ENCODE measurements at places on chromosomes 16 and 17.

DNA sequence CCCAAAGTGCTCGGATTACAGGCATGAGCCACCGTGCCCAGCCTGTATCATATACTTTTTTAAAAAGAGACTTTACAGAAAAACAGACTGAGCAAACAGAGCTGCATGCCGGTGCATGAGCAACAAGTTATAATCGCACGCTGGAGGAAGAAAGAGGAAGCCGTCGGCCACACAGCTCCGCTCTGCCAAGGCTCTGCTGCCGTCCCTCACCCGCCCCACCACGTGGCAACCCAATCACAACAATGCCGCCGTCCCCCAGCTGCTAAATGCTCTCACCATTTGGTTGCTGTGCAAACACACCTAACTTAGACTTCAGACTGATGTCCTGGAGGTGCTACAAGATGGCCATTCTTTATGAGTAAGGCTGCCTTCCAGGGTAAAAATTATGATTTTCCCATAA is 83.5 kb downstream of the ADCY9 start:
- DNase-seq = peak; percentile 1

GRCh38 chr17:7714721-7715594 is 2.6 kb upstream of the DNAH2 start:
- DNase-seq = no peak

DNA sequence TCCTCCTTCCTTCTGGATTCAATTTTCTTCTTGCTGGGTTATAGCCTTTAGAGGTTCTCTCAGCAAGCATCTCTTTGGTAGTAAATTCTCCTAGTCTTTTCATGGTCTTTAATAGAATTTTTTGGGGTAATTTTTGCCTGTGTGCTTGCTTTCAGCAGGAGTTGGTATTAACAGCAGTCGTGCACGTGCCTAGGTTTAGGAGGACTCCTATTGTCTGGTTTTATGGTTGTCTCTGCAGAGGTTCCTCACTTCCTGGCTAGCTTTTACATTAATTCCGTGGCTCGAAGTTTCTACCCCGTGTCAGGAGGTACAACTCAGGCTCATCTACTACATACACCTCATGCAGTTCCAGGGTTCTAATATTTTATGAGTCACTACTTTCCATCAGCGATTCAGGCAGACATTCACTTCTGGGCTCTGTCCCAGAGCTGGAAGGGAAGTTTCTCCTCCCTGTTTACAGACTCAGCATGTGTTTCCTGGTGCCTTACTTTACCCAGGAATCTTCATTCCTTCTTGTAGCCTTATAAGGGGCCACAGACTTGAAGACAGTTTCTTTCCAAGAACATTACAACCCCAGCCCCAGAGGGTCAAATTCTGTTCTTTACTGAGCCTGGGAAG is 643.6 kb downstream of the HS3ST4 start:
- no peak for DNase-seq

DNA sequence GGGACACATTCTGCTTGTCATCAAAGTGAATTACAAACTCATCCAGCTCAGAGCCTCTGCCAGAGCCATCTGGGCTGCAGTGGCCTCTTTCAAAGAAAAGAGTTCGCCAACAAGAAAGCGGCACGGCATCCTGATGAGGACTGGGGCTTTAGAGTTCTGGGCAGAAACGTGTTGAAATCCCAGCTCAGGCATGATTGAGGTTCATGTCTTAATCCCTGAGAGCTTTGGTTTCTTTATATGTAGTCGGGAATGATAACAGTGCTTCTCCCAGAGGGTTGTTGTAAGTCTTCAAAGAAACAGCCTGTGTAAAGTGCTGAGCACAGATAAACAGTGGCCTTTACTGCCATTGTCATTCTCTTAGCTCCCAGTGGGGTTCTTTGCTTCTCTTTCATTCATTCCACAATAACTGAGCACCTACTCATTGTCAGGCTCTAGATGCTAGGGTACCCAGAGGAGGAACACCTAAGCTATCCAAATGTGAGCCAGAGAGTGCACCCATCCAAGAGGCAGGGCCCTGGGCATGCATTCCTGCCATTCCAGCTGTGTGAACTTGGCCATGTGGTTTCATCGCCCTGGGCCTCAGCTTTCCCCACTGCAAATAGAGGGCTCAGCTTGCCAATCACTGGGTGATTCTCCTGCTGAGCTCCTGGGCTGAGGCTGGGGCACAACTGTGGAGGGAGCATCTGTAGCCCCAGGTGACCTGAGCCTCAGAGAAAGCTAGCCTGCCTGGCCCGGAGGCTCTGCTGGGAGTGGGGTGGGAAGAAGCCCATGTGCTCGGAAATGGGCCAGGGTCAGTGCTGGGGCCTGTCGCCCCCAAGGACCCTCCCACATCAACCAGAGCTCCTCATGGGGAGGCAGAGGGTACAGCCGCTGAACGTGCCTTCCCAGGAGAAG is 38.3 kb upstream of the CRHR1 start:
- DNase-seq = no peak

DNA sequence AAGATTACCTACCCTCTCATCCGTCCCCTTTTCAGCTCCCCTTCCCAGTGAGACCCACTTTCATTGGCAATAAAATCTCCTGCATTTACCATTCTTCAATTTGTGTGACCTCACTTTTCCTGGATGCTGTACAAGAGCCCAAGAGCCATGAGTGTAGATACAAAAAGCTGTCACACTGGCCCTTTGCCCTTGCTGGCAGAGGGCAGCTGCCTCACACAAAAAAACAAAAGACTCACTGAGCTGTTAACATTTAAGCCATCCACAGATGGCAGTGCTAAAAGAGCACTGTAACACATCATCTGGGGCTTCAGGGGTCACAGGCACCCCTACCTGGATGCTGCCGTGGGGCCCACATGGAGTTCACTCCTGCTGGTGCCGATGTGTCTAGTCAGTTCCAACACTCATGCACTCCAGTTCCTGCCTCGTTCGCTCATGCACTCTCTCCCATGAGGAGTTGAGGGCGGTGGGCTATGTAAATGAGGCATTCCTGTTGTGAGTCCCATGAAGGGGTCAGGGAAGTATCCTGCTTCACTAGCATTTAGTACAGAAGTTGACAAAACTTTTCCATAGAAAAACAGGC is 123.1 kb downstream of the CA10 start:
- DNase-seq = no peak

- no peak for DNase-seq
Measured at GRCh38 chr17:65092262-65092661, 35.7 kb upstream of the GNA13 start.

DNA sequence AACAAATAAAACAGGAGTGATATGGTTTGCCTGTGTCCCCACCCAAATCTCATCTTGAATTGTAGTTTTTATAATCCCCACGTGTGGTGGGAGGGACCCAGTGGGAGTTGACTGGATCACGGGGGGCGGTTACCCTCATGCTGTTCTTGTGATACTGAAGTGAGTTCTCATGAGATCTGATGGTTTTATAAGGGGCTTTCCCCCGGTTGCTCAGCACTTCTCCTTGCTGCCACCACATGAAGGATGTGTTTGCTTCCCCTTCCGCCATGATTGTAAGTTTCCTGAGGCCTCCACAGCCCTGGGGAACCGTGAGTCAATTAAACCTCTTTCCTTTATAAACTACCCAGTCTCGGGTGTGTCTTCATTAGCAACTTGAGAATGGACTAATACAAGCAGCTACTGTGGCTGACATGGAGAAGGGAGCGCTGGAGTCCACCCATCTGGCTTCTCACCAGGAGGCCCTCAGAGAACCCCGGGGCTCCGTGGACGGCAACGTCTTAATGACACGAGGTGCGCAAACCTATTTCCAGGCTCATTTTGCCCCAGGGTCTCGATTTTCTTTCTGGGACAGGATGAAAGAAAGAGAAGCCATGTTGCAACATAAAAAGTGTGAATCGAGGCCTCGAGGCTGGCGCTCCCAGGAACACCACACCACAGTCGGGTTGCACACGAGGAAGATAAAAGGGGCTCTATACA is 129.5 kb downstream of the DYNLRB2 start:
- DNase-seq = peak; percentile 8

DNA sequence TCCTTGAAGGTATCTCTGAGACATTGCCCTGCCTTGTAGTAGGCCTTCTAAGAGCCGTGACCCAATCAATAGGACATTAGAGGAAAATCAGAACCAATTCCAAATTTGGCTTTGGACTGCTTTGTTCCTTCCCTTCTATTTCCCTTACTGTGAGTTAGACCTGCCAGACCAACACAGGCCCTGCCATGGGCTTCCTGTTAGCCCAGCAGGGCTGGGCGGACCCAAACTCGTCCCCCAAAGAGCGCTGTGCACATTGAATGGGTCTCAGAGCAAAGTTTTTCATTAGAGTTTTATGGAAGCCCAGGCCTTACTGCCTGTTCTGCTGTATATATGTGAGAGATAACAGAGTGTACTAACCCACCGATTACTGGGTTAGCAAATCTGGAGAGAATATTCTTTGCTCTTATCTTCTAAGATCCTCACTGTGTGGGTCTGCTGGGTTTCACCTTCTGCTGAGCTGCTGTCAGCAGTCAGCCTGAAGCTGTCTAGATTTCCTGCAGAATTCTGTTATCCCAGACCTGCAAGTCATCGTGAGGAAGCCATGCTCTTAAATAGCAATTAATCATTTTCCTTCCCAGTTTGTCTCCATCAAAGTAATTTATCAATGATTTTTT is 5.7 kb downstream of the ARHGAP44 start:
- DNase-seq = no peak

GRCh38 chr17:50255766-50256635 is 18.3 kb upstream of the TMEM92 start:
- no peak for DNase-seq

DNA sequence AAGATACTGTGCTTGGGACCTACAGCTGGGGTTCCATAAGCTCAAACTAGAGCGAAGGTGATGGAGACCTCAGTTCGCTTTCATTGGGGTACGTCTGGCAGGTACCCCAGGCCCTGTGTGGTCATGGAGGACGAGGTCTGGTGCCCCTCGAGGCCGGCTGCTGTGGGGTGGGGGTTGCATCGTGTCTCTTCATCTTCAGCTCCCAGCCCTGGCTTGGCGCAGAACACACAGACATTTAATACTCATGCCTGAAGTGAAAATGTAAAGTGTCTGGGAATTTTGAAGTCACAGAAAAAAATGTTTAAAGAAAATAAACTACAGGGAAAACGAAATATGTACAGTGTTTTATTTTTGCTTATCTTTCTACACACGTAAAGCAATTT is 80.5 kb downstream of the TBC1D16 start:
- no peak for DNase-seq

GRCh38 chr16:89708481-89708931 is 7.0 kb upstream of the SPATA2L start:
- DNase-seq = no peak

DNA sequence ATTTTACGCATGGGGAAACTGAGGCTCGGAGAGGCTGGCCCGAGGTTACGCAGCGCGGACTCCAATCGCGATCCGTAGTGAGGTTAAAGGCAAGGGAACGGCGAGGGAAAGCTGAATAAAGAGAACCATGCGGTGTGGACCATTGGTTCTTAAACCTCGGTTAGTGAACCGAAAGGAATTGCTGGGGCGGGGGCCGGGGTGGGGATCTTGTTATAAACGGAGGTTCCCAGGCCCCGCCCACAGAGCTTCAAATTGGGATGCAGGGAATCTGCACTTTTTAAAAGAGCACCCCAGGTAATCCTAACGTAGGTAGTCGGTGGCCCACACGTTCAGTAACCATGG is 524 bp downstream of the IQCK start:
- no peak for DNase-seq

DNA sequence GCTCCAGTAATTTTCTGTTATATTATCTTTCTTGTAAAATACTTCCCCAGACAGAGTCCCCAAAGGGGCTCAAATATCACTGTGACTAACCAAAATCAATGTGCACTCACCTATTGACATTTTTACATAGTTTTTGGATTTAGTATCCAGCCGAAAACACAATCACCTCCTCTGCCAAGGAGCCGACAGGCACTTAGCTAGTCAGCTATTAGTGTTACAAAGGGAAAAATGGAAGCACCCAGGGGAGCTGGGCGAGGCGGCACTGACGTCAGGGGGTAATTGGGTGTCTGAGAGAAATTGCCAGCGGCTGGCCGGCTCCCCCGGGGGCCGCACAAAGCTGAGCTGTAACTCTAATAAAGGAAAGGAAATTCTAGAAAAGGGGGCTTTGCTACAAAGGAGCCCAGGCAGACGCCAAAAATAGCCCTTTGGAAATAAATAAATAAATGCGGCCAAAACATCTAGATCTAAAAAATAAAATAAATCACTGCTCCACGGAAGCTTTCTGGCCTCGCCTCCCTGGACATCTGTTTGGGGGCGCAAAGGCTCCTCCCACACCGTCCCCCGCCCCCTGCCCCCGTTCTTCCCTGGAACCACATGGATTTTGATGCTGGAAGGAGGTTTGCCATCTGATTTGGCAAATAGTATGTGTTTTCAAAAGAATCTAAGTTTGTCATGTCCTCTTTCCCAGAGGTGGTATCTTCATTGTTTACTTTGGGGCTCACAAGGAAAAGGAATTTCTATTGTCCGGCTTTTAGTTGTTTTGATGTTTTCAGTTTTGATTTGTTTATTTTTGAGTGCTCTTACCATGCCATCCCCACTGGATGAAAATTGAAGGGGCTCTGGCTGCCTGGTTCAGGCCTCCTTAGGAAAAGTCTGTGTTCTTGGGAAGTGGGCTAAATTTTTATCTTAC is 156.7 kb downstream of the ZNF423 start:
- no peak for DNase-seq

DNA sequence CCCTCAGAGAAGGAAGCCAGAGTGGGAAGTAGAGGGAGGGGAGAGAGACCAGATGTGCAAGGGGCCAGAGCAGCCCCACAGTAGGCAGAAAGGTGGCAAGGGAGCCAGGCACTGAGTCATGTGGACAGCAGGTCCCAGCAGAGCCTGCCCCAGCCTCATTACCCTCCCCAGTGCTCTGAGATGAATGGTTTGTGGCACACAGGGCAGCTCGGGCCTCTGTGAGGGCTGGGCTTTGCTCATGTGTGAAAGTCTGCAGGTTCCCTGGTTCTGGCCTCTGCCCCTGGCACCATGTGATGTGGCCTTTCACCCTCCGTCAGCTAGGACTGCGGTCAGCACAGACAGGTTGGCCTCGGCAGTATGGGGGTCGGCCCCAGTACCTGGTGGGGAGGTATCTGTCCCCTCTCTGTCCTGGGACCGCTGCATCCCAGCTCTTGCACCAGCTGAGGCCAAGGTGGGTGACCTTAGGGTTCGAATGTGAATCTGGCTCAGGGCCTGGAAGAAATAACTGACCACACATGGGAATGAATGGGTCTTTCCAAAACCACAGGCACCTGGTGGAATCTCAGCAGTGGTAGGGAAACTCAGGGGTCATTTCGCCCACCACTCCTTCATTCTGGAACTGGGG is 8.9 kb downstream of the LRRC75A start:
- no peak for DNase-seq

DNA sequence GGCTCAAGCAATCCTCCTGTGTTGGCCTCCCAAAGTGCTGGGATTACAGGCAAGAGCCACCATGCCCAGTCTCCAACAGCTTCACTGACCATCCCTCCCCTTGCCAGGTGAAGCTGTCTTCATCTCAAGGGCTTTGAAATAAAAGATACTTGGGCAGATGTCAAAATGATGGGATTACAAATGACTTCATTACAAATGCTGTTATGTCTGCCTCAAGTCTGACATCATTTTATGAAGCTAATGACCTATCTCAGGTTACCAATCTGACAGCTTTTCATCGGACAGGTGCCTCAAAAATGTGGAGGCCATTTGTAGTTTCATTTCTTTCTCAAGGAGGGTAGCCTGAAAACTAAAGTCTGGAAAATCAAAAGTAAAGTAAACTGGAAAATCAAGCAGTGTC is 323.7 kb upstream of the TBX2 start:
- DNase-seq = no peak

GRCh38 chr17:42560246-42560645 is 1.7 kb upstream of the COASY start:
- no peak for DNase-seq
